Esophagus squamous epithelium (tissue), 5 donors: ENCODE measurements at places on chromosomes 7 and 10.
A peak's percentile ranks its signal among the peaks of the same experiment; 100 is the strongest.

DNA sequence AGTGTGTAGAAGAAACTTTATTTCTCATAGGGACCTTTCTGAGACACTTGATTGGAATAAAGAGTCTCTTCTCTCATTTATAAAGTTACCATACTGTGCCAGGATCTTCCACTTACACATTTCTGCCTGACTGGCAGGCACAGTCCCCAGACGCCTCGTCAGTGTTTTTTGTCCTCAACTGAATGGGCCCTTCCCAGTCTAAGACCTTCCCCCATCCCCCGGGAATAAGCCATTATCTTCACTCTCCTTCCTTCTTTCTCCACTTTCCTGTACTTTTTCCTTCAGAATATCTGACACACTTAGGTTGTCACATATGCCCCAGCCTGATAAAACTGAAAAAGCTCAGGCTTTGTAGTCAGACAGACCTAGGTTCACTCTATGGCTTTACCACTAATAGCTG, 35.3 kb upstream of the KCNIP2 start:
- no peaks in the 10 kb centered on the region for H3K27me3 ChIP-seq
- H3K4me3 ChIP-seq = no peak overlapping the region
- no peak overlapping the region for H3K27ac ChIP-seq

- peaks cover 36% of the 10 kb centered on the region for H3K36me3 ChIP-seq
- H3K27me3 ChIP-seq = no peaks in the 10 kb centered on the region
- H3K4me3 ChIP-seq = no peak overlapping the region
- no peaks in the 10 kb centered on the region for H3K4me1 ChIP-seq
- DNase-seq = no peak
Measured at GRCh38 chr10:91487911-91488582, 77.9 kb downstream of the HECTD2 start.

- no peaks in the 10 kb centered on the region for H3K4me1 ChIP-seq
- no peaks in the 10 kb centered on the region for H3K36me3 ChIP-seq
- H3K27me3 ChIP-seq = no peaks in the 10 kb centered on the region
- H3K27ac ChIP-seq = no peak overlapping the region
Measured at GRCh38 chr10:3893901-3894563, 109.0 kb upstream of the KLF6 start.

GRCh38 chr10:50512214-50512595, 111.6 kb downstream of the SGMS1 start:
- H3K27me3 ChIP-seq = no peaks in the 10 kb centered on the region
- peak overlapping the region; percentile 55 for H3K27ac ChIP-seq
- no peaks in the 10 kb centered on the region for H3K36me3 ChIP-seq
- H3K4me1 ChIP-seq = peaks cover 55% of the 10 kb centered on the region

DNA sequence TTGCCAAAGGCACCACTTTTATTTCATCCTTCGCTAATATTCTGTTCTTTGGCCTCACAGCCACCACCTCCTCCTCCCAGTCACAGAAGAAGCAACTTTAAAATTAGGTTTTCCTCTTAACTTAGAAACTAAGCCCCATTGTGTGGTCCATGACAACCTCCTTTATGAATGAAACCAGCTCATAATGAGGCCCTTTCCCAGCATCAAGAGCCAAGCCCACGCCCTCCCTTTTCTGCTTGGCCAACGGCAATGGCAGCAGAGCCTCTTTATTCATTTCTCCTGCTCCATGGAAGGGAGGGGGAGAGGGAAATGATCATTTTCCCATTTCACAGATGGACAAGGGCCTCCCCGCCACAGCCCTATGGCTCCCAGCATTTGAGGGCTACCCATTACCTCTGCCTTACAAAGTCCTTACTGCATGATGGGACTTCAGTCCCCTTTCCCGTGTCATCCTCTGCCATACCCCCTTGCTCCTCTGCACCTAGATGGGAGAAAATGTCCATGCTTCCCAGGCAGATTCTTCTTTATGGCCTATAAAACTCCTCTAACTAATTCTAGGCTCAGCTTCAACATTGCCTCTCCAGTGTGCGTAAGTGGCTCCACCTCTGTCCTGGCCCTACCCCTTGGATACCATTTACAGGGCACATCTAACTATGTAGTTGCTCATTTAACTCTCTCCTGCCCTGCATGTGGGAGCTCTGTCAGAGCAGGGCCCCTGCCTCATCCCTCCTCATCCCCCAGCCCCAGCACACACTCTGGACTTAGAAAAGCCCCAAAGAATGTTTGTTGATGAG, 475.5 kb downstream of the RPS24 start:
- peaks cover 40% of the 10 kb centered on the region for H3K4me1 ChIP-seq
- no peak overlapping the region for H3K4me3 ChIP-seq
- H3K27me3 ChIP-seq = peaks cover 11% of the 10 kb centered on the region
- H3K27ac ChIP-seq = peak overlapping the region; percentile 61
- no peak for DNase-seq
- no peaks in the 10 kb centered on the region for H3K36me3 ChIP-seq

GRCh38 chr10:94025806-94026205, 32.1 kb downstream of the PLCE1 start:
- H3K4me1 ChIP-seq = no peaks in the 10 kb centered on the region
- no peak for DNase-seq
- H3K36me3 ChIP-seq = no peaks in the 10 kb centered on the region
- H3K27me3 ChIP-seq = no peaks in the 10 kb centered on the region
- no peak overlapping the region for H3K27ac ChIP-seq

DNA sequence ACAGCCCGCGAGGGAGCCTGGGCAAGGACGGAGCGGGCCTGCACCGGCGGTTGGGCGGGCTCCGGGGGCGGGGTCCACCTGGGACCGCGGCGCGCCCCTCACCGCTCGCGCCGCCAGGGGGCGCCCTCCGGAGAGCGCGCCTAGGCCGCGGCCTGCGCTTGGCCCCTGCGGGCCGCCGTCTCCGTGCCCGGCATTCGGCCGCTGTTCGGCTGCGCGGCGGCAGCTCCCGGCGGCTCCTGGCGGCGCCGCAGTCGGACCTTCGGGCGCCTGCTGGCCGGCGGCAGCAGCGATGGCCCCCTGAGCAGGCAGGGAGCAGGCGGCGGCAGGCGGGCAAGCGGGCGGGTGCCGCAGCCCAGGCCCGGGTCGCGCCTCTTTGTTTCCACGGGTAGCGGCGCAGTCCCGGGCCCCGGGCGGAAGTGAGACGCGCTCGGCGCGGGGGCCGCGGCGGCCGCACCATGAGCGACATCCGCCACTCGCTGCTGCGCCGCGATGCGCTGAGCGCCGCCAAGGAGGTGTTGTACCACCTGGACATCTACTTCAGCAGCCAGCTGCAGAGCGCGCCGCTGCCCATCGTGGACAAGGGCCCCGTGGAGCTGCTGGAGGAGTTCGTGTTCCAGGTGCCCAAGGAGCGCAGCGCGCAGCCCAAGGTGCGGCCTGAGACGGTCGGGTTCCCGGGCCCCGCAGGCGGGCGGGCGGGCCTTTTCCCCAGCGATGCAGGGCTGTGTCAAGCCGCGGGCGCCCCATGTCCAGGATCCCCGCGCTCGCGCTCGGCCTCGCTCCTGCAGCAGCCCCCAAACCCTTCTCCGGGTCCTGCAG, at the start of gene INTS15:
INTS15 (plus strand) TSS at position 193 of the 816 bp plus-strand sequence; CDS start at position 456, 263 bp downstream.
- peak within 1 kb of the TSS; percentile 91 for H3K4me3 ChIP-seq
- peak within 1 kb of the TSS; percentile 83 for H3K27ac ChIP-seq
- no peaks in the 10 kb centered on the region for H3K27me3 ChIP-seq
- H3K36me3 ChIP-seq = peaks cover 76% of the 10 kb centered on the region
- no peak for DNase-seq
- H3K4me1 ChIP-seq = peaks cover 15% of the 10 kb centered on the region

- DNase-seq = no peak
- H3K27ac ChIP-seq = no peak overlapping the region
- H3K4me1 ChIP-seq = no peaks in the 10 kb centered on the region
- no peaks in the 10 kb centered on the region for H3K27me3 ChIP-seq
- no peak overlapping the region for H3K4me3 ChIP-seq
Measured at GRCh38 chr7:33685503-33685902, 219.8 kb upstream of the BMPER start.

GRCh38 chr10:117419921-117420320, 44.7 kb upstream of the PDZD8 start:
- no peak for DNase-seq
- H3K4me1 ChIP-seq = peaks cover 30% of the 10 kb centered on the region
- no peaks in the 10 kb centered on the region for H3K27me3 ChIP-seq
- no peaks in the 10 kb centered on the region for H3K36me3 ChIP-seq
- H3K4me3 ChIP-seq = no peak overlapping the region

GRCh38 chr7:2495418-2496299, 19.5 kb upstream of the GRIFIN start:
- H3K27ac ChIP-seq = no peak overlapping the region
- no peaks in the 10 kb centered on the region for H3K36me3 ChIP-seq
- no peak overlapping the region for H3K4me3 ChIP-seq
- no peaks in the 10 kb centered on the region for H3K27me3 ChIP-seq

GRCh38 chr10:46169736-46170135, 117.1 kb upstream of the ANTXRL start:
- H3K27ac ChIP-seq = no peak overlapping the region
- no peaks in the 10 kb centered on the region for H3K4me1 ChIP-seq
- H3K36me3 ChIP-seq = no peaks in the 10 kb centered on the region
- no peak for DNase-seq
- no peaks in the 10 kb centered on the region for H3K27me3 ChIP-seq

DNA sequence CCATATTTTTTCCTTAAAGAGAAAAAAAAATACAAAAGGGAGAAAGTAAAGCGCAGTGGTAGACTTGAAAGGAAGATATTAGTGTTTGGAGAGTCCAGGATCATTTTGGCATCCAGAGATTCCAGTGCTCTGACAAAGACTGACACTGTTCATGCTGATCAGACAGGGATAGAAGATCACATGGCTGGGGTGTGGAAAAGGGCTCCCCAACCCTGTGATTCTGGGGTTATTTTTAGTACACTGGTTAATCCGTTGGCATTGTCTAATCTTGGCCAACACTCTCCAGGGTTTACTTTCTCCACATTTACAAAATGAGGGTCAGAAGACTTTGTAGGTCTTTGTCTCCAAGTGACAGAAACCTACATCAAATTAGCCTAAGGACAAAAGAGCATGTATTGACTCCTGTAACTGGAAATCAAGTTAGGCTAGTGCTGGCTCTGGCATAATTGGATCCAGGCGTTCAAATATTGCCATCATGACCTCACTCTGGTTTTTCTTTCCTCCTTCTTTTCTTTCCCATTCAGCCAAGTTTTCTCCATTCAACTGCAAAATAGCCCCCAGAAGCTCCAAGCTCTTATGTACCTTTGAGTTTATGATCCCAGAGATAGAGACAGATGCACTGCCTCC, 181.6 kb downstream of the PHTF2 start:
- H3K27ac ChIP-seq = no peak overlapping the region
- no peaks in the 10 kb centered on the region for H3K36me3 ChIP-seq
- no peak for DNase-seq
- no peak overlapping the region for H3K4me3 ChIP-seq
- H3K27me3 ChIP-seq = no peaks in the 10 kb centered on the region
- no peaks in the 10 kb centered on the region for H3K4me1 ChIP-seq
